ENCODE measurements at places on chromosomes 3 and 15.

GRCh38 chr3:195812366-195812765, 637 bp upstream of the MUC4 start:
- no peak for DNase-seq

GRCh38 chr3:44952689-44953088, 23.3 kb downstream of the ZDHHC3 start:
- DNase-seq = no peak

DNA sequence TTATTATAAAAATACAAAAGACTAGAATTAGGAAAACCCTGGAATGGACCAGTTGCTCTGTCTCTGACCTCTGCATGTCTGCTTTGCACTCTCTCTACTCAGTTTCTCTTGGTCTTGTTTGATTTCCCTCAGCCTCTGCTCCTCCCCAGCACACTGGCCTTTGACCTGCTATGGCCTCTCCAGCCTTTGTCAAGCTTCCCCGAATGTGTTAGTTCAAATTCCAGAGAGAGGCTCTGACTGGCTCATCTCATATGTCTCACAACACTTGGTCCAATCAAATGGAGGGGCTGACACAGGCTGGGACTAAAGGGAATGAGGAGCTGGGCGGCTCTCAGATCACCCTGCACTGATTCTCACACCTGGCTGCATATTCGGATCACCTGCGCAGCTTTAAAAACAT, 52.4 kb upstream of the CMTM8 start:
- DNase-seq = no peak

- DNase-seq = no peak
These were observed 31.9 kb downstream of the SH3BP5 start for GRCh38 chr3:15300323-15301078.

GRCh38 chr3:117117188-117117936, 407.8 kb downstream of the TUSC7 start:
- no peak for DNase-seq

Measured in GF-D8 (cell line).